Activated CD4-positive, alpha-beta T cell treated with anti-CD3 and anti-CD28 coated beads for 4 hours (primary cell): ENCODE measurements at places on chromosomes 7 and 10.

- no peak for DNase-seq
Measured at GRCh38 chr10:132162021-132162531, 24.7 kb upstream of the DPYSL4 start.

GRCh38 chr10:33410096-33410859 is 75.8 kb upstream of the NRP1 start:
- DNase-seq, result no peak

- DNase-seq, result no peak
Measured at GRCh38 chr7:112201411-112201810, 4.8 kb downstream of the DOCK4 start.

GRCh38 chr10:50452603-50453002 is 171.2 kb downstream of the SGMS1 start:
- no peak for DNase-seq
